ENCODE measurements at places on chromosomes 1 and 21.

DNA sequence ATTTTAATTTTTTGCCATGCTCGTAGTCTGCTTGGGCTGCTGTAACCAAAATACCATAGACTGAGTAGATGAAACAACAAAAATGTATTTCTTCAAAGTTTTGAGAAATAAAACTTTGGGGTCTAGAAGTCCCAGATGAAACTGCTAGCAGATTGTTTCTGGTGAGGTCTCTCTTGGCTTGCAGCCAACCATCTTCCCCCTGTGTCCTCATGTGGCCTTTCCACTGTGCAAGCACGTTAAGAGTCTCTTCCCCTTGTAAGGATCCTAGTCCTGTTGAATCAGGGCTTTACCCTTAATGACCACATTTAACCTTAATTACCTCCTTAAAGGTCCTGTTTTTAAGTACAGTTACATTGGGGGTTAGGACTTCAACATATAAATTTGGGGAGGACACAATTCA lies 86.6 kb downstream of the PTBP2 start:
- DNase-seq, result no peak

- peak; percentile 3 for DNase-seq
These were observed 403.7 kb downstream of the SIPA1L2 start for GRCh38 chr1:232226197-232226712.

DNA sequence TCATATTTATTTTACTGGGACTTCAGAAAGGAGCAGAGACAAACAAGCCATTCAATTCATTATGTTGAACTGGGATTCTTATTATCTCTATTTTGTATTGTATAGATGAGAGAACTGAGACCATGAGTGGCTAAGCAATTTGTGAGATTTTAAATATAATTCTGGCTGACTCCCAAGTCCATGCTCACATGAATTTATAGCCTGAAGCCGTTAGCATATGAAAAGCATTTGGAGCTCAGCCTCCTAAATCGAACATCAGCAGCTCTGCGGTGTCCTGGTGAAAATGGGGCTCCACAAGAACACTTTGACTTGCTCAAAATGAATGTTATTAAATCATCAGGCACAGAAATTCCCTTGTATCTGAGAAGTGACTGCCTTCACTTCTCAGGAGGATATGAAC lies 96.8 kb upstream of the DPT start:
- DNase-seq, result no peak

- no peak for DNase-seq
These were observed 56.1 kb downstream of the LMX1A start for GRCh38 chr1:165300400-165300903.

DNA sequence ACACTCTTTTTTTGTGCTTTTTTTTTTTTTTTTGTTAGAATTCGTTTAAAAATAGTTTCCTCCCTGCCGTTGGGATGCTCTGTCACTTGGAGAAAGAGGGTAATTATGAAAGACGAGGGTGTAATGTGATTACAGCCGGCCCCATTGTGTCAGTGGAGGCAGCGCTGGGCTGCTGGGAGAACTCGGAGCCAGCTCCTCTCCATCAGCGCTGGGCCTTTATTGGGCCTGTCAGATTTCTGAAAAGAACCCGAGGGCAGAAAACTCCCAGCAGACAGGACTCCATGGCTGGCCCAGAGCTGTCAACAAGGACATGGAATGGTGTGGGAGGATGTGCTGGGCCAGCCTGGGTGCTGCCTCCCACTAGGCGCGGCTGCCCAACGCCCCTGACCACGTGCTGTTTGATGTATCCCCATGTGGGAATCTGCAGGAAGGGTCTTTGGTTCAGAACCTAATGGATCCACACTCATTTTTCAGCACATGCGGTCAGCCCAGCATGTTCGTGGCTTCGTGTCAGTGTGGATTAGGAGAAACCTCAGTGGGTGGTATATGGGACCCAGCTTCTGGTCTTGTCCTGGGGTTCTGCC lies 222.6 kb upstream of the KIAA0040 start:
- no peak for DNase-seq

DNA sequence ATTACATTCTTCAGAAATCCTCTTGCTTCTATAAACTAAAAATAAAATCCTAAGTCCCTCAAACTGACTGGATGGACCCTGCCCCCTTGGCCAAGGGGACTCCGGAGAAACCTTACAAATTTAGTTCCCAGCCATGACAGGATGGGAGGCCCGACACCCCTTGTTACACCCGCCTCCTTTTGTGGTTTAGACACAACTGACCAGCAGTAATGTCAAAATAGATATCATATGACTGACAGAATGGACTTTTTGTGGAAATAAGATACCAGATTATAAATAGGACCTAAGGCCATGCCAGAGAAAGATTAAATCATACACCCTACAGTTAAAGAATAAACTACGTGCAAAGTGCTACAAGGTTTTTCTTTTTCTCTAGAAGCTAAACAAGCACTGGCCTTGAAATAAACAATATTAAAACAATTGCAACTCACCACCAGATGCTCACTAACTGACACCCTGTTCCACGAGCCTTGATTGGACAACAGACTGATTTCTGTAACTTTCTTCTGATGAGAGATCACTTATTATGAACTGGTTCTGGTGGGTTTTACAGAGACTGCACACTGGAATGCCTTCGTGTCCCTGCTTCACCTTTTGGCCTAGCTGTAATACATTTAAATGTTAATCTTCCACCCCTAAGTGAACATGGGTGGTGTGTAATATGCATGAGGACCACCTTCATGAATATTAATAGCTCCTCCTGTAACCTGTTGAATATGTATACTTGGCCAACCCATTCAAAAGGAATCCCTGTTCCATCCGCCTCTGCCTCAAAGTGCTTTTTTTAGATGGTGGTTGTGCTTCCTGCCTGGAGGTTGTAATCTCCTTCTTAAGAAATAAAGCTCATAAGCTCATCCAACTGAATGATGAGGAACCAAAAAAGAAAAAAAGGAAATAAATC lies 99.6 kb downstream of the ODF2L start:
- no peak for DNase-seq

DNA sequence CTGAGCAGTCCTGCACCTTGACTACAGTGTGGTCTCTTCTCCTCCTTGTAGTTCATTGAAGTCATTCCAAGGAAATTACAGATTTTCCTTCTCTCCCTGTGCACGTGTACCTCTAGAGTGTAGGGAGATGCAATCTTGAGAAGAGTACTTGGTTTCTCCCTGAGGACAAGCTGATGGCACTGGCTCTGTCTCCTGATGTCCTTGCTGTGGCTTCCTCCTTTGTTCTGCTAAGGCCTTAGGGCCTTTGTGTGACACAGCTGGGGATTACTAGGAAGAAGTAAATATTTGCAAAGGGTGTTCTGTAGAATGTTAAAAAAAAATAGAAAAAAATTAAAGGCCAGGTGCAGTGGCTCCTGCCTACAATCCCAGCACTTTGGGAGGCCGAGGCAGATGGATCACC lies 66.2 kb upstream of the APOBEC4 start:
- DNase-seq, result no peak

GRCh38 chr1:85940656-85941306 lies 215.8 kb downstream of the COL24A1 start:
- no peak for DNase-seq

DNA sequence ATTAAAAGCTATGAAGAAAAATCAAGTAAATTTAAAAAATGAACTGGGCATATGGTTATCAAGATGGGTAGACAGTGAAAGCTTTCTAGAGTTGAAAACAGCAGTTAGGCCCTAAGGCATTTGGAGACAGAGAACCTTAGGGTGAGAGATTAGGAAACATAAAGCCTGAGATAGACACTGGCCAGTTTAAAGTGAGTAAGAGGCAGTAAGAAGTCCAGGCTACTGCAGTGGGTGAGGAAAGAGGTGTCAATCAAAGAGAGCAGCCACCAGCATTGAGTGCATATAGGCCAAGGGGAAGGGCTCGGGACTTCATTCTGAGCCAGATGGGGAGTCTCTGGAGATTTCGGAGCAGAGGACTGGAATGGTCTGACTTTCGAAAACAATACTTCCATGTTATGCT lies 1360.5 kb upstream of the ADGRL4 start:
- no peak for DNase-seq

DNA sequence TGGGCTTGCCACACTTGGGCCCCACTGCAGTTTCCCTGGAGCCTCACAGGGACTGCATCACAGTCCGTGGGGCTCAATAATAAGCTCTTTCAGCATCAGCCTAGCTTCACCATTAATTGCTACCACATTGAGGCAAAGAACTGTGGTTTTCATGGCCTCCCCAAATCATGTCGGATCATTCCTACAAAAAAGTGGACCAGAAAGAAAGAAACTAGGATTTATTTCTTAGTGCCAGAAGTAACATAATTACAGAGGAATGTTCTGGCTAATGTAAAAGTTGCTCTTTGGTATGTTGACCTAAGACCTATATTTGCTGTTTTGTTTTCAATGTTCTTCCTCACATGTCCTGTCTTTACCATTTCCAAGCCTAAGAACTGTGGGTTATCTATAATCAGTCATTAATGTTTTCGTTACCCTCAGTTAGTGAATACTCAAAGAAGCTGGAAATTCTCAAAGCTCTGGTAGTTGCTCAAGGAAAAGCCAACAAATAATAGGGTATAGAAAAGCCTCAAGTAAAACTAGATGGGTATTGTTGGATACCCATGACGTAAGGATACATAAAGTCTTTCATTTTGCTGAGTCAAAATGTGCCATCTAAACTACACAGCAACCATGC lies 173.9 kb downstream of the LTN1 start:
- DNase-seq, result no peak

GRCh38 chr1:225962440-225962975 lies 21.5 kb upstream of the LEFTY2 start:
- peak; percentile 87 for DNase-seq

DNA sequence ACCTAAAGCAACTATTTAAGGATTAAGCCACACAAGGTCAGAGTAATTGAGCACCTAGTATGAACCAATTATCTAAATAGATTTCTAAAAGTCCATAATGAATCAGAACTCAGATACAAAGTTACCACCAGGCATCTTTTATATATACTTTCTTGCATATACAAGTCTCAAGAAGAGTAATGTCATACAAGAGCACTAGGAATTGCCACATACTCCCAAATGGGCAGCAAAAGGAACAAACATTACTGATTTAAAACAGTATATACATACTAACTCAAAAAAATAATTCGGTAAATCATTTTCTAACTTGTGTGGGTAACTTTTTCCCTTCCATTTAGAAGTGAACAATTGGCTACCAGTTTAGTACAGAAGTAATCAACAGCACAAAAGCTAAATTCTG lies 22.1 kb downstream of the SERBP1 start:
- DNase-seq, result no peak

DNA sequence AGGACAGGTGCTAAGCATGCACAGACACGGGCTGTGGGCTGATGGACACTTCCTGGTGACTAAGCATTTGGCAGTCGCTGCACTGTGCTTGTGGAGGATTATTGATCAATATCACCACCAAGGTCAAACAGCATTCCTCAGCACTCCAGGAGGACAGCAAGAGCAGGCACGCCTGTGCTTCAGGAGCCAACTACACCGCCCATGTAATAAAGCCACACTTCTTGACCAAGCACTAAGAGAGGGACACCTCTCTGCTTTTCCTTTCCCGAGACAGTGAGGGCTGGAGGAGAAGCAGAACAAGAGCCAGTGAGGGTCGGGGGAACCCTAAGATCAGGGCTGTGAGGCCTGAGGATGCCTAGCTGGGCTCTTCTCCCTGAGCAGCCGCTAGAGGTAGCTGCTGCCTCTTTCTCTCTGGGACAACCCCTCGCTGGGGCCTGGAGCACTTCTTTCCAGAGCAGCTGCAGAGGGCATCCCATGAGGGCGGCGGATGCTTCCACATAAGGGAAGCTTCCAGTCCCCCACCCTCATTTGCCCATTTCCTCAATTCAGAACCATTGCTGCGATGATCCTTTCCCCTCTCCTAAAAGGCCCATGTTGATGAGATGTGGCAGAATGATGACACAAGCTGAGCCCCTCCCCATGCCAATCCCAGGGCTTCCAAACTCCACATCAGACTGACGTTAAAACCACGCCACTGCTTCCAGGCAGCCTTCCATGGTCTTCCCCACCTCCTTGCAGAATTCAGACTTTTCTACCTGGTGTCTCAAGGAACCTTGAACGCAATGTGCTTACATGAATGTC lies 19.1 kb downstream of the RAB7B start:
- DNase-seq, result peak; percentile 53

DNA sequence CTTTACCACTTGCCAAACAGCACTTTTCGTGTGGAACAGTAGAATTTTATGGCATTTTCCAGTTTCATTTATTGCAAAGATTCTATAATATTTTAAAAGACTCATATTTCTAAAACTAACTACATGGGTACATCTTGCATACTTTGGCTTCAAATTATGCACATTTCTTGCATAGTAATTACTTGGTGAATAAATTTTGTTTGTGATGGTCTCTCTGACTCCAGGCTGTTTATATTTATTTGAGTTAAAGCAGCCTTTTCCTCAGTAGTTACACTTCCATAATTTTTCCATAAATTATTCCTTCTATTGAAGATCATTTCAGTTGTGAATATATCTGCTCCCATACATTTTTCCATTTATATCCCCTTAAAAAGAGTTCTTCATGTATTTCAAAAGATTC lies 6.9 kb upstream of the NHLH2 start:
- DNase-seq, result no peak

- DNase-seq, result no peak
These were observed 29.1 kb downstream of the AK5 start for GRCh38 chr1:77310924-77311323.

- no peak for DNase-seq
These were observed 14.1 kb downstream of the INPP5B start for GRCh38 chr1:37932759-37933158.

- no peak for DNase-seq
These were observed 2.5 kb downstream of the WLS start for GRCh38 chr1:68229650-68230483.

GRCh38 chr1:85330711-85331290 lies 54.4 kb upstream of the BCL10 start:
- DNase-seq, result no peak

DNA sequence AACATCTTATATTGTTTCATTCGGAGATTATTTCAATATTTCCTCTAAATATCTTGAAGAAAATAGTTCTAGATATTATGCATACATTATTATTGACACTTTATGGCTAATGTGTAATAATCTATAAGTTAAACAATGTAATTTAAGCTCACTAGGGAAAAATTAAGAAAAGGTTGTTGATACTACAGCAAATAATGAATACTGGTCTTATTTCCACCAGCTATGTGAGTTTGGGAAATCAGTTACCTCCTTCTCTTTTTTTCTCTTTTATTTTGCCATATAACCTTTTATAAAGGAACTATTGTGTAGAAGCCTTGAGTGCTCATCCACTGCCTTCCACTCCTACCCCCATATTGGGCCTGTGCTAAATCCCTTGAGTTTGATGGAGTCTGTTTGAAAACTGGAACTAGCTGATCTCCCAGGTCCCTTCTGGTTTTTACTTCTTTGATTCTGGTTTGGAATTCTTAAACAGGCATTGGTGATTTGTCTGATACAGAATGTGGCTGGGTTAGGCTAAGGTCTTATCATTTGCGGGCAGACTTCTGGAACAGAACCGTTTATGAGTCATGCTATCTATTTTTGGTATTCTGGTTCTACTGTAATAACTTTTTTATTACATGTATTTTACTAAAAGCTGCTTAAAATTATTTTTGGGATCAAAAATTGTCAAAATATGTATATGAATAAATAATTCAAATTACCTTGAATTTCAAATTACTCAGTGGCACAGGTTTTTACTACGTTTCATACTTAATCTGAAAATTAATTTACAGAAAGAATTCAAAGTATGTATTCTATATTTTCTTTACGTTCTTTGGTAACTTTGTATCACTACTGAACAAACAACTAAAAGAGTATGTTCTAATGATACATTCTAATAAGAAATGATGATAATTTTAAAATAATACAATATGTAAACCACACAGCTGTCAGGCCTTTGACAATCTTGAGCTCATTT lies 5.0 kb upstream of the CDC14A start:
- DNase-seq, result no peak

GRCh38 chr1:183150445-183150844 lies 35.6 kb upstream of the LAMC2 start:
- DNase-seq, result no peak

GRCh38 chr1:18879791-18880309 lies 20.4 kb upstream of the TAS1R2 start:
- no peak for DNase-seq

All from activated naive CD8-positive, alpha-beta T cell treated with anti-CD3 and anti-CD28 coated beads, Interleukin-2, amount 50 U/mL, for 24 hours (primary cell).